ENCODE measurements at places on chromosomes 6 and 20.

DNA sequence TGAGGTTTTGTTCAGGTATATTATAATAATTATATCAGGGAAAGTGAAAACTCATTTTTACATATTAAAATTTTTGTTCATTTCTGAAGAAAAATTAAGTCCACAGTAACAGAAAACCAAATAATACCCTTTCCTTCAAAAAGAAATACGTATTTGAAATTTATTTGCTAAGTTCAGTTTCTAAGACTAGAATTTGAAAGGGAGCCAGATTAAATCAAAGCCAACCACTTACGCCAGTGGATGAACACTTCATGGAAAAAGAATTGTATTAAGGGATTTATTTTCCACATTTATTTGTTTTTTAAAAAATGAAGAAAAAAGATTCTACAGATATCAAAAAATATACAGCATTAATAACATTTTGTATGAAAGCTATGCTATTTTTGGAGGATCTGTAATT lies 654.4 kb downstream of the EYS start:
- DNase-seq = no peak

- DNase-seq = no peak
These were observed 32.8 kb downstream of the APCDD1L start for GRCh38 chr20:58482416-58482815.

DNA sequence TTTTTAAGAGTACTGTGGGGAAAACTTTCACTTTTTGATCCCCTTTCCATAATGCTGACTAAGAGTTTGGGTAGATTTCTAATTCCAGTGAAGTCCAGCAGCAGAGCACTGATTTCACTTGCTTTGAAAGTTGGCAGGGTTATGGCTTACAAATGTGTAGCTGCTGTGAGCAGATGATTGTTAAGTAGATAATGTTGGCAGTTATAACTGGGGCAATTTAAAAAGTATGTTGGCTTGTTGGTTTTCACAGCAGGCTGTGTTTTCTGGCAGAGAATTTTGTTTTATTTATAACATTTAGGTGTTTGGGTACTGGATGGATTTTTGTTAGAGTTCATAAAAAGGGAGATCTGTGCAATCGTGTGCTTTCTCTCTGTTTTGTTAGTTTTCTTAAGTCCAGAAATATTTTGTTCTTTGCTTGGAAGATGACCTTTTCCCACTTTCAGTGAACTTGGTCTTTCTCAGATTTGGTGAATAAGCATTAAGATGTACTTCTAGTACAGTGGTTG lies 31.4 kb downstream of the AFDN start:
- DNase-seq = no peak

- no peak for DNase-seq
These were observed 28.2 kb downstream of the POPDC3 start for GRCh38 chr6:105151644-105152043.

- DNase-seq = no peak
These were observed 284.7 kb upstream of the TAB2 start for GRCh38 chr6:149032599-149033405.

GRCh38 chr20:24487648-24488047 lies 18.2 kb downstream of the SYNDIG1 start:
- DNase-seq = no peak

- no peak for DNase-seq
These were observed 3.0 kb downstream of the PPP1R14C start for GRCh38 chr6:150145830-150146229.

DNA sequence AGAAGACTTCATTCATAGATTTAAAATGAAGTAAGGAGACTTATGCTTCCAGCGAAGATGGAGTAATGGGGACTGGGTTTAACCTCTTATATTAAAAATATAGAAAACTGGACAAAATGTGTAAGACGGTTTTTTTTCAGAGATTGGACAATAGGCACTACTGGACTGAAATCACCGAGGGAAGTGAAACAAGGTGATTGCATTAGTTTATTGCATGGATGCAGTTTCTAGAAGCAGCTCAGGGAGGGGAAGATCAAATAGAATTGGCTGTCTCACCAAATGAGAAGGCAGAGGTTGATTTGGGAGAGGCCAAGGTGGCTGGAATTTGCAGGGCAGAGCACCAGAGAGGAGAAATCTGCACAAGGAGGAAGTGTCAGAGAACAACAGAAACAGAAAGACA lies 162.6 kb downstream of the DNAH8 start:
- no peak for DNase-seq

DNA sequence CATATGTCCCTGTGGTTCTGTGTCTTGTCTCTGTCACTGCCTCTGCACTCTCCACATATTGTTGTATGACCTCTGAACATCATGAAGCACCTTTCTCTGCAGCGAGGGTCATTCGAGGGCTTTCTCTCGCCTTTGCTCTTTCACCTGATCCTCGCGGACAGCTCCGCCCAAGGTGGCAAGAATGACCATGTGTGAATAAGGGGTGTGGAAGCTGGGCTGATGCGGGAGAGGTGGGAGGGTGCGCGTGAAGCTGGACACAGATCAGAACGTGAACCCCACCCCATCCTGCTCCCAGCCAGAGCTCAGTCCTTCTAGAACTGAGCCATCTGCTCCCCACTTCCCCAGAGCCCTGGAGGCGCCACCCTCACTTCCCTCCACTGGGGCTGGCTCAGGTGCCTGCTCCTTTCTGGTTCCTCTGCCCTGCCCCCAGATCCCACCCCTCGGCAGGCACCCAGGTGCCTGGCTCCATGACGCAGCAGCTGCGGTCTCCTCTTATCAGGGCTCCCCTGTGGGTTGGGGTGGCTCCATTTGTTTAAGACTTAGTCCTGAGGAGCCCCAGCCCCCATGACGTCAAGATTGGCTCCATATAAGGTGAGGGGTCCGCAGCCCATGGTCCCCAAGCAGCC lies at the start of gene MUCL3:
Gene MUCL3, plus strand, starts transcription at position 613 of the 626 bp plus-strand sequence. CDS start 27 bp downstream, outside the sequence.
- no peak for DNase-seq

- DNase-seq = no peak
These were observed 731 bp upstream of the DNPH1 start for GRCh38 chr6:43229803-43230620.

DNA sequence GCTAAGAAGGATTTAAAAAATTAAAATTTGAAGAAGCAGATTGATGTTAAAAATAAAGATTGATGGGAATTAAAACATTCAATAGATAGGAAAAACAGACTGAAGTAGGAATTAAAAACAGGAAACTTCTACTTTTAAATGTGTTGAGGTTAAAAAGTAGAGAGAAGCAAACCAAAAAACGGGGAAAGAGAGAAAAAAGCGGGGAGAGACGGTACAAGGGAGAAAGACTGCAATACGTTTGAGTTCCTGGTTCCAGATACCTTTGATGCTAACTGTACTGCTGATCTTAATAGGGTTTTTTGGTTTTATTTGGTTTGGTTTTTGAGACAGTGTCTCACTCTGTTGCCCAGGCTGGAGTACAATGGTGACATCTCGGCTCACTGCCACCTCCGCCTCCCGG lies 27.0 kb downstream of the LOC128125822 start:
- DNase-seq = no peak

GRCh38 chr6:54083287-54083686 lies 28.0 kb upstream of the MLIP start:
- no peak for DNase-seq

GRCh38 chr6:50837589-50838445 lies 19.1 kb downstream of the TFAP2B start:
- DNase-seq = no peak

GRCh38 chr6:37257320-37257633 lies 295 bp upstream of the TBC1D22B start:
- no peak for DNase-seq

GRCh38 chr6:129486327-129486726 lies 223.7 kb downstream of the ARHGAP18 start:
- DNase-seq = no peak

- DNase-seq = no peak
These were observed 34.9 kb downstream of the BTBD3 start for GRCh38 chr20:11952639-11953038.

DNA sequence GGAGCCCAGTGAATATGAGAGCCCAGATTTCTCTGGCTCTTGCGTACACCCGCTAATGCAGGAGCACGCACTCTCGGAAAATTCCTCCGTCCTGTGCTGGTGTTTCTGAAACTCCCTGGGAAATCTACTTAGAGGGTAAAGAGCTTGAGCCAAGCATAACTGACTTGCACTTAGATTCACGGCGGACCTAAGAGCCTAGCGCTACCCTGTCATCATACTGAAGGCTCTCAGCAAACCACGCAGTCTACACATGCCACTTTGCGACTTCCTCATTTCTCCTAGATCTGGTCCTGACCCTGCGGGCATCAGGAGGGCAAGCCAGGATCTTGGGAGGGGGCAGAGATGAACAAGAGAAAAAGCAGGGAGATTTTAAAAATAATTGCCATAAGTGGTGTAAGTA lies 324.7 kb downstream of the CD83 start:
- DNase-seq = no peak

- no peak for DNase-seq
These were observed 104.2 kb upstream of the THEMIS start for GRCh38 chr6:128005009-128005408.

DNA sequence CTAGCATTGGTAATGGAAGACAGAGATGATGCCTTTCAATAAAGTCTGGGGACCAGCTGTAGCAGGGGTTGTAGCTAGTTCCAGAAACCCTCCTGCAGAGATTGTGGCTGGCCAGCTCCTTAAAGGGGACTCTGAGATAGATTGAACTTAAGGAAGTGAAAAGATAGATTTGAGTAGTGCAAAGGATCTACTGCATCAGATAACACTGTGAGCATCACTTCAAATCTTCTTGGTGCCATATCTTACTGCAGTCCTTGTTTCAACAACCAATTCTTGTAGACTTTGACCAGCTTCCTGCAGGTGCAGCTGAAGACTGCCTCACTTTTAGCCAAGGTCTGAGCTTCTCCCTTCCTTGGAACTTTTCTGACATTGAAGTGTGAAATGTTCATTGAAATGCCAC lies 14.8 kb upstream of the CEP162 start:
- no peak for DNase-seq

DNA sequence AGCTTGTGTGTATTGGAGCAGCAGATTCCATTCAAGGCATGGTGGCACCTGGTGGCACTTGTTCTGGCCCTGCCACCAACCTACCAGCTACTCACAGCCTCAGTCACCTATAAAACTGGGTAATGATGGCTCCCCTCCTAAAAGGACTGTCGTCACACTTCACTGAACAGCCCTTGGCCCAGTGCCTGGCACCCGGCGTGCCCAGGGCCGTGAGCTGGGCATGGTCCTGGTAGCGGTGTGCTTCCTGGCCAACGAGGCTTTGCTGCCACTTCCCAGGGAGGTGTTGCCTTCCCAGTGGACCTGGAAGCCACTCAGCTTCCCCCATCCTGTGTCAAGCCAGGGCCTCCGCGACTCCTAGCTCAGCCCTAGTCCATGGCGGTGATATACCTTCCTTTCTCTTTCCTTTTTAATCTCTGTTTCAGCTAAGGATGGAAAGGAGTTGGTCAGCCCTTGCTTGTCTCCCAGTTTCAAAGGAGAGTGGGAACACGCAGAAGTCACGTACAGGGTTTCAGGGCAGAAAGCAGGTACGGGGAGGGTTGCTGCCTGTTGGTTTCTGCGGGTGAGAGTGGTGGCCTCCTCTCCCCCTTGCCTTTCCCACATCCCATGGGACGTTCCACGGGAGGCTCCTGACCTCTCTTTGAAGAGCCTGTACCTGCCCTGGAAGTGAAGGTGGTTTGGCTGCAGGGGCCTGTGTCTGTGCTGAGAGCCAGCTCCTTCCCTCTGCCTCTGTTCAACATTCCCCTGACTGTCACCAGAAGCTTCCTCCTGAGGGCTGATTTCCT lies 25.5 kb downstream of the ENTPD6 start:
- no peak for DNase-seq

- DNase-seq = no peak
These were observed 135.5 kb upstream of the PLCB4 start for GRCh38 chr20:8933381-8933807.

GRCh38 chr6:126804332-126805064 lies 314.0 kb upstream of the RSPO3 start:
- no peak for DNase-seq

Data from vagina (tissue), 2 donors.